Activated effector memory CD4-positive, alpha-beta T cell treated with anti-CD3 and anti-CD28 coated beads, Interleukin-2, amount 50 U/mL, for 16 hours (primary cell): ENCODE measurements at places on chromosomes 11 and 22.

DNA sequence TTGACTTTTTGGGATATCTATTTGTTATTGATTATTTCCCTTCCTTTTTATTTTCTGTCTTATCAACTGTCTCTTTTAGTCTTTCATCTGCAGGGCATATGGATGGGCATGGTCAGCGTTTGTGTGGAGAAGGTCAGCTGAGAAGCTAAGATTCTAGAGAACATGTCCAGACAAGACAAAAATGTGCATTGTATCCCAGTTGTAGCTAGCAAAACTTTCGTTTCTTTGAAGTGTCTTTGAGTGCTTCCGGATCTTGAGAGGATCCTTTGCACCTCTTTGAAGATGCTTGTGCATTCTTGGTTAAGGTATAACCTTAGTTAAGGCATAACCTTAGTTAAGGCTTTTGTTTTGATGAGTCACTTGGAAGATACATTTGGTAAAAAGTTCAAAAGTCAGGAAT is 329.9 kb upstream of the LRRC4C start:
- DNase-seq, result no peak

GRCh38 chr22:24049211-24049610 is 38.1 kb downstream of the CABIN1 start:
- DNase-seq, result no peak

- DNase-seq, result no peak
Measured at GRCh38 chr22:25369041-25369440, 149.6 kb downstream of the CRYBB2 start.

DNA sequence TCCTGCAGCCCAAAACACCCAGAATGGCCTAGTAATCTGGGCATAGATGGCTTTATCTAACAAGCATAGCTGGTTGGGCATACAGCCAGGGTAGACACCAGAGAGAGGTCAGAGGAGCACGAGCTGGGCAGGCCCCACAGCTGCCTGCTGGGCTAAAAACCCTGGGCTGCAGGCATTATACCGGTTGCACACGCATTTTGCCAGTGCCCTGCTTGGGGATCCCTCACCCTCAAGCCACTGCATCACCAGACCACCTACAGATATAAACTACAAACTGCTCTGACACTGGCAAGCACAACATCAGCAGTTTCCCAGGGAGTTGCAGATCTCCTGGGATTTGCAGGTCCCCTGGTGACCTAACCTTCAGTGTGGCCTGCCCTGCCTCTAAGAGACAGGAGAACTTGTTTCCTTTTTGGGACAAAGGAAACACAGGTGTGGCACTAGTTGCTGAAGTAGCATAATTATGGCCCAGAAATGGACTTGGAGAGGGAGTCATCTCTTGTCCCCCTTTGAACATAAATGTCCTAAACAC is 79.1 kb upstream of the SC5D start:
- DNase-seq, result no peak

DNA sequence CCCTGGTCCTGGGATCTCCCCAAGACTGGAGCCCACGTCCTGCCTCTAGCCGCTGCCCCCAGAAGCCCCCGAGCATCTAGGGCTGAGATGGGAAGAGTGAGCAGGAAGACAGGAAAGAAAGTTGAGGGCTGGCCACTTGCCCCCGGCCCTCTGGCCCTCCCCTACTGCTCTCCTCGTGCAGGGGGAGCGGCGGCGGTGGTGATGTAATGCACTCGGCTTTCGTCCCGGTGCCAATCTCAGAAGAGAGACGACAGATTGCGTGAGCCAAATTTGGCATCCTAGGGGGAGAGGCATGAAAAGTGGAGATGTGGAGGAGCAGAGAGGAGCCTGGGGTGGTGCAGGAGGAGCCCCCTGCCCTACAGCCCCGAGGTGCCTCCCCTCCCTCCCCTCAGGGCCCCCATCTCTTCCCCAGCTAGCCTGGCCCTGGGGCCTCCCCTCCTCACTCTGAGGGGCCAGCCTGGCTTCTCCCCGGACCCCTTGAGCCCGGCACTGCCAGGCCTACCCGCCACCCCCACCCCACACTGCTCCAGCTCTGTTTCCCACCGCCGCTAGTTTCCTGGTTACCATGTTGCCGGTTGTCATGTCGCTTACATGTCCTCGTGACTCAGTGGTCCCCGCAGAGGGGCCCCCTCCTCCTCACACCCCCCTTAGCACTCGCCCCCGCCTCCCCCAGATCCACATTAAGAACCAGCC is 2.5 kb downstream of the KCNJ4 start:
- DNase-seq, result no peak

DNA sequence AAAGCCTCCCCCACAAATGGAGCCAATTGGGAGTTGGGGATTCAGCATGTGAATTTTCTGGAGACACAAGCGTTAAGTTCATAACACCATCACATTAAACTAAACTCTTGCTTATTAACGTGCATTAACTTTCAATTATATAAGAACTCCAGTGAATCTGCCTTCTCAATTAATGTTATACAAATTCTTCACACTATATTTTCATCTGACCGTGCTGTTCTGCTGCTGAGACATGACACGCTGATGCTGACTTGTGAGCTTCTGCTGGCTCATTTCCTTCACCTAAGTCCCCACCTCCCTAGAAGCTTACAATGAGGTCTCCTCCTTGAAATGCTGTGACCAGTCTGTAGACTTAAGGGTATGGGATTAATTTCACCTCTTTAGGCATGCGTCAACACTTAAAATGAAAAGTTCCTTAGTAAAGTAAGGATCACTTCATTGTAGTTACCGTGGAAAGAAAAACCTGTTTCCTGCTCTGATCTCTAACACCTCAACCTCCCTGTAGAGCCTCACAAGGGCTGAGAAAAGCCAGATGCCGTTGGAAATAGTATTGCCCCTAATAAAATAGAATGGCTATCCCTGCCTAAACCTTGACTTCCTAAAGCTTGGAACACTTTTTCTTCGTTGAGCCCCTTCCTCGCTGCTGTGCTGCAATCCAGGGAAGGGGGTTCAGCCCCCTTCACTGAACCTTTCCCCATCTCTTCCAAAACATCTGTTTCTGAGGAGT is 2.2 kb downstream of the HBG2 start:
- no peak for DNase-seq

GRCh38 chr11:76699451-76700091 is 29.0 kb upstream of the LRRC32 start:
- DNase-seq, result no peak

DNA sequence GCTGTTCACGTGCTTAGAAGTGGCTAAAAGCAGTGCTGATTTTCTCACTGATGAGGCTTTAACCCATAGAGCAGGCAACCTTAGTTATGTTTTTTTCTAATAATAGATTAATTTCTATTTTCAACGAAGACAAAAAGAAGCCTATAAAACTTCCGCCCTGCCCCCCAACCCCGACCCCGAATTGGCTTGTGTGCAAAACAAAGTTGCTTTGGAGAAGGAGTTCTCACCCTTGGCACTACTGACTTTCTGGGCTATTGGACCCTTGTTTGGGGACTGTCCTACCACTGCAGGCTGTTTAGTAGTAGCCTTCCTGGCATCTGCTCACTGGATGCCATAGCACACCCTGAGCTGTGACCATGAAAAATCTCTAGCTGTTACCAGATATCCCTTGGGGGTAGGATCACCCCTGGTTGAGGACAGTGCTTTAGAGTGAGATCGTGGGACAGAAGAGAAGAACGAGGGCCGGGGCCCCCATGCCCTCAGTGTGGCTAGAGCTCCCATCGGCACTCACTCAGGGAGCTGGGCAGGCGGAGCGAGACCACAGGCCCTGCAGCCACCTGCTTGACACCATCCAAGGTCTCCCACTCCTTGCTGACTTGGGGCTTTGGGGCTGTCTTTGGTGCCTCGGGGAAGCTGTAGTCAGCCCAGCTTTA is 16.9 kb downstream of the SLC37A2 start:
- DNase-seq, result no peak

GRCh38 chr11:37963440-37963839 is 1365.4 kb upstream of the RAG2 start:
- DNase-seq, result no peak

DNA sequence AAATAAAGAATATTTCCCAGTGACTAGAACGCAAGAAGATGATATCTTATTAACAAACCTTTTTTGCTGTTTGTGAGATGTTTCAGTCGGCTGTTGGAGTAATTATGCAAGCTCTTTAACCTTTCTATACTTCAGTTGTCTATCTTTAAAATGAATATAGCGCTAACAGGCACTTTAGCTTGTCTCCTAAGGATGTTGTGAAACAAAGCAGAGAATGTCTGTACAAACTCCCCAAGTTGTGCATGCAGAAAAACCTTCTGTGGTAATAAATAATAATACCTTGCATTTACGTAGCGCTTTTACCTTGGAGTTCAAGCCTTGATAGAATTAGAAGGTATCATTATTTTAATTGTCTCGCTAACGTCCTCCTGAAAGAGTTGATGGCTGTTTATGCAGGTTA is 1.9 kb upstream of the KDM2A start:
- DNase-seq, result no peak

DNA sequence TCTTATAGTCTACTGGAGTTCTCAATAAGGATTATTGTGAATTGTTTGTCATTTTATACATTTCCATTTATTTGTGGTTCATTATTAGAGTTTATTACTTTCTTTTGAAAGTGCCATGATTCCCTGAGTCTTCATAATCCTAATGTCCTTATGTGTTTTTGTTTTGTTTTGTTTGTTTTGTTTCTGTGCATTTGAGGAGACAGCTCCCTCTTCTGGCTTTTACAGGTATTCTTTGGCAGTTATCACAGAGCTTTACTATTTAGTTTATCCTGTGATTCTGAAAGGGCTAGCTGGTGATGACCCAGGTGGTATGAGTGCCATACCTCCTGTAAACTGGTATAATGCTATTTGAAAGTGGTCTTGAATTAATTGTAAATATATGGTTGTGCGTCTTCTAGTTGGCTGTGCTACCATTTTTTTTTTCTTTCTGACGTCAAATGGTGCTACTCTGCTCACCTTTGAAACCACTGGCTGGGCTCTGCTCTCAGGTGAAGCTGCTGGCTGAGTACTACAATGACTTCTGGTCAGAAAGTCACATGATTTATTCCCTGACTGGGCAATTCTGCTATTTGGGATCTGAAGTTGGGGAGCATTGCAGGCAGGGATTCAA is 751.2 kb downstream of the JRKL start:
- DNase-seq, result no peak

DNA sequence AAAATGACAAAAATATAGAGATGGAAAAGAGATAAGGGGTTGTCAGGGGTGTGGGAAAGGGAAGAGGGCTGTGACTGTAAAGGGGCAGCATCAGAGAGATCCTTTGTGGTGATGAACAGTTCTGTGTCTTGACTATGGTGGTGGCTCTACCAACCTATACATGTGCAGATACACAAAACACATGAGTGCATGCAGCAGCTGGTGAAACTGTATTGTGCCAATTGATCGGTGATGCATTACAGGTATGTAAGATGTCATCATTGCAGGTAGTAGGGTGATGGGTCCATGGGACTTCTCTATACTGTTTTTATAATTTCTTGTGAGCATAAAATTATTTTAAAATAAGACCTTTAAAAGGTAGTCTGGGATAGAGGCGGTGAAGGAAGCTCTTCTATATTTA is 24.1 kb upstream of the ZDHHC13 start:
- no peak for DNase-seq

- no peak for DNase-seq
Measured at GRCh38 chr22:37169947-37170688, 17.9 kb downstream of the C1QTNF6 start.

GRCh38 chr11:14480716-14481115 is 18.9 kb downstream of the COPB1 start:
- DNase-seq, result no peak

- no peak for DNase-seq
Measured at GRCh38 chr11:113725407-113725806, 19.3 kb upstream of the TMPRSS5 start.

DNA sequence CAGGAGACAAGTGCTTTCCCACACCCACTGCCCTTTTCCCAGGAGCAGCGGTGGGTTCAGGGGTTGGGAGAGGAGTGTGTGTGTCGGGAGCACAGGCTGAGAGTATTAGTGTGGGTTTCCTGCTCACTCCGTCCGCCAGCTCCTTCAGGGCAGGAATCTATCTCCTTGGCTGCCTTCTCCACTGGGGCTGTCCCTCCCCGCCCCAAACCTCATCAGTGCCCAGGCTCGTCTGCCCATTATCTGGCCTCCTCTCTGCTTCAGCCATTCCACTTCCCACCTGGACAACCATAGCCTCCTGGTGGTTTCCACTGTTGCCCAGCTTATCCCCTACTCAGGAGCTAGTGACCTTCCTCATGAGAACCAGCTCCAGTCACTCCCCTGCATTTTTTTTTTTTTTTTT is 19.9 kb downstream of the ASPHD2 start:
- no peak for DNase-seq

- no peak for DNase-seq
Measured at GRCh38 chr22:32880061-32880460, 78.6 kb downstream of the TIMP3 start.

DNA sequence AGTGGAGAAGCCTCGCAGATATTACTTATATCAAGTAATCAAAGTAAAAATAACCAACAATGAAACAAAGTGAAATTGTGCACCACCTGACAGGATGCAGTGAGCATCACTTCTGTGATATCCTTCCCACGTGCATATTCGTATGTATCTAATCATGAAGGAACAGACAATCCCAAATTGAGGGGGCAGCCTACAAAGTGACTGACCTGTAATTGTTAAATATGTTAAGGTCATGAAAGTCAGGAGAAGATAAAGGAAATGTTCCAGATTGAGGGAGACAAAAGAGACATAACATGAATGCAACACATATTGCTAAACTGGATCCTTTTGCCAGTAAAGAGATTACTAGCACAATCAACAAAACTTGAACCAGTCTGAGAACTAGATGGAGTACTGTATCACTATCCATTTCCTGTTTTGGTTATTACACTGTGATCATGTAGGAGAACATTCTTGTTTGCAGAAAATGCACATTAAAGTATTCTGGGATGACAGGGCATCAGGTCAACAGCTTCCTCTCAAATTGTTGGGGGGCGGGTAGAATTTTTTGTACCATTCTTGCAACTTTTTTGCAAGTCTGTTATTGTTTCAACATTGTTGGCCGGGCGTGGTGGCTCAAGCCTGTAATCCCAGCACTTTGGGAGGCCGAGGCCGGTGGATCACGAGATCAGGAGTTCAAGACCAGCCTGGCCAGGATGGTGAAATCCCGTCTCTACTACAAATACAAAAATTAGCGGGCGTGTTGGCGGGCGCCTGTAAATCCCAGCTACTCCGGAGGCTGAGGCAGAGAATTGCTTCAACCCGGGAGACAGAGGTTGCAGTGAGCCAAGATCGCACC is 2.0 kb downstream of the SBF2 start:
- no peak for DNase-seq

DNA sequence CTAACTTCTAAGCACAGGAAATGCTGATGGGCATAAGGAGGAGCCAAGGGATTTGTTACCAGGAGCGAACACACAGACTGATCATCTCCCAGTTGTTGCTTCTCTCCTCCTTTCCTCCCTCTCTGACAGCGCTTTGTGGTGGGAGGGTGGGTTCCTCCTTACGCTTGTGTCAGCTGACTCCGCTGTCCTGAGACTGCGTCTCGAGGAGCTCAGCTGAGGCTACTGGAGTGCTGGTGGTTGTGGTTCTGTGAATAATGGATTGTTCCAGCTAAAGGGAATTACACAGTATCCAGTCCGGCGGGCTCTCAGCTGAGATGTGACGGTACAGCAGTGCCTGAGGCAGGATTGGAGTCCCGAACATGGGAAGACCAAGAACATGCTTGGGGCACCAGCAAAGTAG is 113.4 kb downstream of the CTNND1 start:
- no peak for DNase-seq
